ENCODE measurements at places on chromosomes 2 and 18. TPM values are rescaled to one million over a fixed set of nuclear protein-coding genes. Genes with fewer than 3 reads are reported as not detected.

The DYNAP gene
- 0.10 TPM for polyA plus RNA-seq

The GTF2A1L gene
- polyA plus RNA-seq = 0.85 TPM

DNA sequence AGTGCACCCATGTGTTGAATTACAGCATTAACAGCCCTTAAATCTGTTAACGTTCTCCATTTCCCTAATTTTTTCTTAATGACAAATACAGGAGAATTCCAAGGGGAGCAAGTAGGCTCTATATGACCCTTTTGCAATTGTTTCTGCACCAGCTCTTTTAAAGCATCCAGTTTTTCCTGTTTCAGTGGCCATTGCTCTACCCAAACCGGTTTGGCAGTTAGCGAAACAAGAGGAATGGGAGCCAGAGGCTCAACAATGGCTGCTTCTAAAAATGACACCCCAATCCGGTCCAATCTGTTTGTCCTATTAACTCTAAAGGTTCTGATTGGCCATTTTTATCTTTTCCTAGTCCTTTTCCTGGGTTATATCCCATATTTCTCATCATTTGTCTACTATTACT is 15.1 kb upstream of the SUCLG1 start:
- no peak for DNase-seq

DNA sequence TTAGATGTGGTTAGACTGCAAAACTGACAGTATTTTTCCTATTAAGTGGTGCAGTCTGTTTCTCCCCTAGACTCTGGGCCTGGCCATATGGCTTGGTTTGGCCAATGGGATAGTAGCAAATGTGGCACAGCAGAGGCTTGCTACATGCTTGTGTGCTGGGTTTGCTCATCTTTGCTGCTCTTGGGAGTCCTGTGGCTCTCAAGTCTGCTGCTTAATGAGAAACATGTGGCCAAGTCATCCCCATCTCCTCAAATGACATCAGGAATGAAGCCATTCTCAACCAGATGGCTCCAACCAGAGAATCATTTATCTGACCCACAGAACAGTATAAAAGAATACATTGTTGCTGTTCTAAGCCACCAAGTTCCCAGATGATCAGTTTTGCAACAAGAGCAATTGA is 57.1 kb upstream of the PAX3 start:
- no peak for DNase-seq

- DNase-seq = no peak
These were observed 265.4 kb downstream of the EN1 start for GRCh38 chr2:118582058-118582457.

- no peak for DNase-seq
These were observed 26.5 kb downstream of the AQP12B start for GRCh38 chr2:240655931-240656886.

The RGPD4 gene
- polyA plus RNA-seq = 0.03 TPM

The EVA1A gene
- polyA plus RNA-seq = 5.0 TPM

The POMC gene
- polyA plus RNA-seq = 2.5 TPM

- DNase-seq = no peak
These were observed 25.6 kb downstream of the MAP3K2 start for GRCh38 chr2:127361929-127362885.

The EPB41L3 gene
- polyA plus RNA-seq = 107 TPM

- no peak for DNase-seq
These were observed 202.0 kb downstream of the SEPTIN10 start for GRCh38 chr2:109411640-109412325.

- DNase-seq = no peak
These were observed 82.8 kb upstream of the REV1 start for GRCh38 chr2:99572373-99573164.

DNA sequence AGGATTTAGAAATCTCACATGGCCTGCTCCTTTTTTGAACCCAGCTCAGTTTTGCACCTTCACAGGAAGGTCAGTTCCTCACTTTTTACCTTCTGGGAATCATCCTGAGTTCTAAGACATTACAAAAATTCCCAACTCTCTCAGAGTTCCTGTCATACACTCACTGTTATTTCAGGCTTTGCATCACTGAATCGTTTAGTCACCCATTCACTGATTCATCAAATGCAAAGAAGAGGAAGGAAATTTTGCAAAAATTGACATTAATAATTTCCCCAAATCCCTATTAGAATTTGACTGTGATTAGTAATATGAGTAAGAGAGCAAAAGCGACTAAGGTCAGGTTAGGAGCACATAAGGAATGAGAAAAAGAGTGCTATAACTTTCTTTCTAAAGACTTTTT is 197.5 kb downstream of the PDE1A start:
- DNase-seq = no peak

DNA sequence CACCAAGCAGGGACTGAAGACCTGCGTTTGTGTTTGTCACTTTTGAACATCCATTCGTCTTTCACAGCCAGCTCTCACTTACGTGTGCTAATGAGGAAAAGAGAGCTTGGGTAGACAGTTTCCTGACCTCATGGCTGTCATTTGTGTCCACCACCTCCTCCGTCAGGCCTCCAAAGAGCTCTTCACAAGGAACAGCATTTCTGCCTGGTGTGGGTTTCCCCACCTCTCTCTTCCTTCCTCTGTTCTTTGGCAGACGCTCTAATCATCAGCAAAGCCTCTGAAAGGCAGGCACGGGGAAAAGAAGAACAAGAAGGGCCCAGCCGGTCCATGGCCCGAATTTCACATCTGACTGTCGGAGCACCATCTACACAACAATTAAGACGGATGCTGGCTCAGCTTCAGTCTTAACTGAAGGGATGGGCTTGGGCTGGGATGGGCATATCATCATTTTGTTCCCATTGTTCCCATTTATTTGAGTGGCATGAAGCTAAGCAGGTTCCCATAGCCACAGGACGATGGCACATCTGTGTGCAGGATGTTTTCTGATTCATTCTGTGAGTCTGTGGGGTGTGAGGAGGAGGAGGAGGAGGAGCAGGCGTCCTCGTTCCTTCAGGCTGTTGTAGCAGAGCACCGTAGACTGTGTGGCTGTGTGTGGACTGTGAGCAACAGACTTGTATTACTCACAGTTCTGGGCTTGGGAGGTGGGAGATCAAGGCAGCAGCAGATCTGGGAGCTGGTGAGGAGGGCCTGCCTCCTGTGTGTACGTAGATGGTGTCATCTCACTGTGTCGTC is 66.4 kb downstream of the TSHZ1 start:
- no peak for DNase-seq

GRCh38 chr2:197940382-197940781 is 136.0 kb downstream of the PLCL1 start:
- no peak for DNase-seq

GRCh38 chr2:25309402-25309801 is 32.3 kb downstream of the DNMT3A start:
- DNase-seq = no peak

DNA sequence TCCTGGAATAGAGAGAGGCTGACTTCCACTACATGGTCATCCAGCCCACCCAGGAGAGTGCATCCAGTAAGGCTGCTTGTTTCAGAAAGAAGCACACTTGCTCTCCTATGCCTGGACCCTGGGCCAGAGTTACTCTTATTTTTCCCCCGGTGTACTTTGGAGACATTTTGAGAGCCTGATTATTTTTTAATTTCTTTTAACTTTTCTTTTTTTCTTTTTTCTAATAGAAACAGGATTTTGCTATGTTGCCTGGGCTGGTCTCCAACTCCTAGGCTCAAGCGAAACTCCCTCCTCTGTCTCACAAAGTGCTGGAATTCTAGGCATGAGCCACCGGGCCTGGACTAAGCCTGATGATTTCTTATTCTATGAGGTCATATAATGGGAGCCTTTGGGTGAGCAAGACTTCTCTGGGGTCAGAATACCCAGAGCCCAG is 62.2 kb downstream of the RPL37A start:
- DNase-seq = no peak

The CHRNG gene
- 160 TPM for polyA plus RNA-seq

GRCh38 chr2:12436935-12437561 is 279.7 kb upstream of the TRIB2 start:
- no peak for DNase-seq

GRCh38 chr2:62732262-62732777 is 26.8 kb downstream of the EHBP1 start:
- DNase-seq = no peak

DNA sequence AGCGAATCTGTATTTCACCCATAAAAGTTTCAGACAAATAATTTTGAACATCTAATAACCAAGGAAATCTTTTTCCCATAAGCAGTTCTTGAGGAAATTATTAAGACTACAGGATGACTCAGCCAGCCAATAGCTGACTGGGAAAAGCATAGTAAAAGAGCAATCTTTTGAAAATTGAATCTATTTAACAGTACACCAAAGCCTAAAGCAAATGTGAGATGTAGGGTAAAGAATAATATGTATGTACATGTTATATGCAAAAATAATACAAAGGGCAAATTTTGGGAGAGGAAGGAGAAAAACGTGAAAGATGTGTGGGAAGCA is 12.6 kb upstream of the KDSR start:
- DNase-seq = no peak

GRCh38 chr2:2061091-2061696 is 269.9 kb downstream of the MYT1L start:
- no peak for DNase-seq

- no peak for DNase-seq
These were observed 227.6 kb downstream of the SUCLG1 start for GRCh38 chr2:84231478-84231877.

The SERPINB13 gene
- polyA plus RNA-seq = not detected

The ELMOD3 gene
- polyA plus RNA-seq = 15.5 TPM

DNA sequence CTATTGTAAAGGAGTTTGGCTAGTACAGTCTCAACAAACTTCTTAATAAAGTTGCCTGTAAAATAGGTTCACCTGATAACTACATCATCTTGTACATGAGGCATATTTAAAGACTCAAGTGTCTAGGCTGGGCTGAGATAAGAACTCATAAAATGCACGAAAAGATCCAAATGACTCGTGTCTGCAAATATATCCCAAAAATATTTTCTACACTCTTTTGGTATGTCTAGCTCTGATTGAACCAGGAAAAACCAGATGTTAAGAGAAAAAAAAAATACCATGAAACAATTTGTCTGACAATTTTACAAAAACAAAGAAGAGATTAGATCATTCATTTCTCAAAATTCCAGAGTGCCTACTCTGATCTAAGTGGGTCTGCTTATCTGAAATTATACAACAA is 166.9 kb upstream of the OSR1 start:
- no peak for DNase-seq

The IL37 gene
- not detected for polyA plus RNA-seq

DNA sequence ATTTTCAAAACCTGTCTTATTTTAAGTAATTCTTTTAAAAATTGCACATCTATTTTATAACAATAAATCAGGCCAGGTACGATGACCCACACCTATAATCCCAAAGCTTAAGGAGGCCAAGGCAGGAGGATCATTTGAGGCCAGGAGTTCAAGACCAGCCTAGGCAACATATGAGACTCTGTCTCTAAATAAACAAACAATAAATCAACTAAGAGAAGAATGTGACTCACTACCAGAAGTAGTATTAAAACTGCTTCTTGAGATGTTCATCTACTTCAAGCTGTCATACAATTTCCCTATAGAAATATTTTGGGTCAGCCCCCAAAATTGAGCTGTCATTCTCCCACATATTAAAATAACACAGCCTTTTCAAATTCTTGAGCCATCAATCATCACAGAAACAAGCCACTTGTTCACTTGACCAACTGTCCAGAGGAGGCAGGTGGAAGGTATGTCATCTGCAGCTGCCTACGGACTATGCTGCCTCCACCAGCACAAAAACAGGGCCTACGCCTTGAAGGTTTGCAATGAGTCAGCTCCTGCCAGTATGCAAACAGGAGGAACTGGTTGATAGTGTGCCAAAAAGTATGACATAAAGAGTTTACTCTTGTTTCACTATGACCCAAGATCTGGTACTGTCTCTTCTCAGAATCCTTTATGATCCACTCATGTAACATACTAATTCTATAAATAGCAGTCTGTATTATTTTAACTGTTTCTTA is 33.6 kb downstream of the KIDINS220 start:
- DNase-seq = no peak

GRCh38 chr2:234453216-234453615 is 43.7 kb downstream of the ARL4C start:
- DNase-seq = no peak

The UPP2 gene
- 0.11 TPM for polyA plus RNA-seq

- no peak for DNase-seq
These were observed 2.4 kb downstream of the CASP8 start for GRCh38 chr2:201262718-201263117.

The GALR1 gene
- polyA plus RNA-seq = 0.01 TPM

The LIMS4 gene
- 3.8 TPM for polyA plus RNA-seq

GRCh38 chr2:188292348-188293239 is 920 bp downstream of the GULP1 start:
- DNase-seq = peak; percentile 38

GRCh38 chr2:97675430-97676113 is 6.1 kb downstream of the C2orf92 start:
- DNase-seq = no peak

The CCDC85A gene
- 3.2 TPM for polyA plus RNA-seq

Data from forelimb muscle (tissue), 1 donor.